WTC11 (cell line): ENCODE measurements at places on chromosomes 7 and 10. TPM values are rescaled to one million over a fixed set of nuclear protein-coding genes. Genes with fewer than 3 reads are reported as not detected.

Gene SPDYE8
- not detected in 3 replicates for total RNA-seq

Gene GDF2
- total RNA-seq: not detected in 3 replicates

Gene ELAPOR2
- total RNA-seq: 38.7 to 42.7 TPM (median 41.6 TPM) in 3 replicates

DNA sequence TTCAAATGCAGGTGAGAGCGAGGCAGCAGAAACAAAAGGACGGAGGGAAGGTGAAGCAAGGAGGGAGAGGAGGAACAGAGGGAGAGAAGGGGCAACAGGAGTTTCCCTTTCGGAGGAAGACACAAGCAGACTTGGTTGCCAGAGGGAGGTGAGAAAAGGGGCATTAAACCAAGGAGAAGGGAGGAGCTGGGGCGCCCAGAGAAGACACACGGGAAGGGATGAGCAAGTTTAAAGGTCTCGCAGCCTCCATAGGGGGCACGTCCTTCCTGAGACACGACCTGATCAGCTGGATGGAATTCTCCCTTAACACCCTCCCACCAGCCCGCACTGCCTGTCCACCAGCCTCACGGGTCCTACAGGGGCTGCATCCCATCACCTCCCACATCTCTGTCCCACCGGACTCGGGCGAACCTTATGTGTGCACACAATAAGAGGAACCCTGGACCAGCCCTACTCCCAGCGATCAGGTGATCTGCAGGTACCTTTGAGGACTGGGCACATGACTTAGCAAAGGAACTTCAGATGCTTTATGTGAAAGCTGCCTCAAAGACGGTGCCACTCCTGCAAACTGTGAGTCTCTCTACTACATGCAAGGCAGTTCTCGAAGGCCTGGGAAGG lies 251.2 kb downstream of the TNS3 start:
- H3K27ac ChIP-seq: peak overlapping the region; percentile 93
- DNase-seq: no peak
- H3K4me3 ChIP-seq: no peak overlapping the region
- no peaks in the 10 kb centered on the region for H3K36me3 ChIP-seq
- H3K4me1 ChIP-seq: peaks cover 79% of the 10 kb centered on the region

GRCh38 chr10:6491841-6492609 lies 88.1 kb downstream of the PRKCQ start:
- H3K4me3 ChIP-seq: no peak overlapping the region
- H3K27ac ChIP-seq: no peak overlapping the region
- peaks cover 9% of the 10 kb centered on the region for H3K36me3 ChIP-seq
- no peaks in the 10 kb centered on the region for H3K27me3 ChIP-seq
- DNase-seq: no peak

DNA sequence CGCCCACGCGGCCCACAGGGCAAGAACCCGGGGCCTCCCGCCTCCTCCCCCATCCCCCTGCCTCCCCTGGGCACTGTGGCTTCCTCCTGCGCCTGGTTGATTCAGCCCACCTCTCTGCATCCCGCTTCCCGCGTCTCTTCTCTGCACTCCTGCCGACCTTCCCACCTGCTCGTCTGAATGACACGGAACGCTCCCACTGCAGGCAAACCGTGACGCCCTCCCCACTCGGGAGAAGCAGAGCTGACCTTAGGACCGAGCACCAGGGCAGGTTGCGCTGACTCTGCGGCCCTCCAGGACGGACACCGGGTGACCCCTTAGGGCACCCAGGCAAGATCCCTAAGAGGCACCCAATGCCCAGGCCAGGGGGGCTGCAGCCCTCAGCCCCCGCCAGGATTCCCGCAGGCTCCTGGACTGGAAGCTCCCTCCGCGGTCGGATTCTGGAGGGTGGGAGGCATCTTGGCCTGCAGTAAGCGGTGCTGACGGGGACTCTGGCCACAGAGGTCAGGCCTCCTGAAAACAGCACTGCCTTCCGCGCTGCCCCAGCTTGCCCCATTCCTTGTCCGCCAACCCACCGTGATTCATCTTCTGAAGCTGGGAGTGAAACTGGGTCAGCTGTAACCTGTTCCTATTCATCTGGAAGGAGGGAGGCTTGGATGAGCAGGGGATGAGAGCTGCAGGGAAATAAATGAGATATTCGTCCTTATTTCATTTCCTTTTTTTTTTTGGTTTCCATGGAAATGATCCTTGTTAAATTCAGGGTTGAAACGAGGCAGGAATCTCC lies 990 bp downstream of the CALML3 start:
- peaks cover 22% of the 10 kb centered on the region for H3K4me1 ChIP-seq
- 0 out of 2 replicates have a peak, but pooled peaks cover 1% of the 10 kb centered on the region for H3K27me3 ChIP-seq
- H3K36me3 ChIP-seq: peaks cover under 1% of the 10 kb centered on the region; the same call in 1 of the 2 replicates
- no peak overlapping the region for H3K27ac ChIP-seq
- DNase-seq: no peak

DNA sequence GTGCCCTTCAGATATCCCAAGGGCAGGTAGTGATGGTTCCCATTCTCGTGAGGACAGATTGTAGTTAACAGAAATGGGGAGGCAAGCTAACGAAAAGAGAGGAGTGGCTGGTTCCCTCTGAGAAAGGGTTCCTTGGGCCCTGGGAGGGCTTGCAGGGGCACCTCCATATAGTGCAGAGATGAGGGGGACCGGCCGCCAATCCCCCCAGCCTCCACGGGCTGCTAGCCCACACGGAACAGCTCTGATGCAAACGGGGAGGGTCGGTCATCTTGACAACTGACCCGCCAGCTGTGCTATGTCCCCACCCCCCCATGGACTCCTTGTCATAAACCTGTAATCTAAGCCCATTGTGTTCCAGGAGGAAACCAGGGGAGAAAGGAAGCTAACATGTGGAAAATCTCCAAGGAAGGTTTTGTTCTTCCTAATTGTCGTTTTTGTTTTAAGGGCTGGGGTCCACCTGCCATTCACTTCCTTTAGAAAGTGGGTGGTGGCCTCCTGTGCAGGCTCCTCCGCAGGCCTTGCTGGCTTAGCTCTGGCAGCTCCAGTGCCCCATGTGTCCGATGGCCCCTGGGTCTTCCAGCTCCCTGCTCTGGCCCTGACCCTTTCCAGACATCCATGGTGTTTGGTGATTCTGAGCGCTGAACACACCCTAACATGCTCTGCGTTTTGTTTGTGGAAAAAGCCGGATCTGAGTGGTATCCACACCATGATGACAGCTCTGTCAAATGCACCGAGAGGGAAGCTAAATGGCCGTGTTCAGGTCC lies 15.9 kb downstream of the ADCY1 start:
- no peak overlapping the region for H3K4me3 ChIP-seq
- peaks cover 6% of the 10 kb centered on the region for H3K4me1 ChIP-seq
- H3K27me3 ChIP-seq: no peaks in the 10 kb centered on the region
- no peak overlapping the region for H3K27ac ChIP-seq
- no peak for DNase-seq

GRCh38 chr7:151342102-151342646 lies 562 bp downstream of the NUB1 start:
- peaks cover 3% of the 10 kb centered on the region; the same call in 1 of the 2 replicates for H3K4me1 ChIP-seq
- H3K27me3 ChIP-seq: peaks cover 14% of the 10 kb centered on the region
- peak overlapping the region; percentile 76; the same call in 1 of the 2 replicates for H3K27ac ChIP-seq
- DNase-seq: no peak

- peaks cover 6% of the 10 kb centered on the region; the same call in 1 of the 2 replicates for H3K36me3 ChIP-seq
- H3K4me3 ChIP-seq: no peak overlapping the region
- H3K27ac ChIP-seq: no peak overlapping the region; the same call in 1 of the 2 replicates
- no peaks in the 10 kb centered on the region for H3K27me3 ChIP-seq
Observed at GRCh38 chr10:348456-348855, 213.2 kb downstream of the ZMYND11 start.

- H3K36me3 ChIP-seq: no peaks in the 10 kb centered on the region
- no peaks in the 10 kb centered on the region for H3K27me3 ChIP-seq
- H3K27ac ChIP-seq: no peak overlapping the region
- DNase-seq: no peak
- no peaks in the 10 kb centered on the region for H3K4me1 ChIP-seq
Observed at GRCh38 chr10:17888189-17888588, 63.5 kb upstream of the SLC39A12 start.

DNA sequence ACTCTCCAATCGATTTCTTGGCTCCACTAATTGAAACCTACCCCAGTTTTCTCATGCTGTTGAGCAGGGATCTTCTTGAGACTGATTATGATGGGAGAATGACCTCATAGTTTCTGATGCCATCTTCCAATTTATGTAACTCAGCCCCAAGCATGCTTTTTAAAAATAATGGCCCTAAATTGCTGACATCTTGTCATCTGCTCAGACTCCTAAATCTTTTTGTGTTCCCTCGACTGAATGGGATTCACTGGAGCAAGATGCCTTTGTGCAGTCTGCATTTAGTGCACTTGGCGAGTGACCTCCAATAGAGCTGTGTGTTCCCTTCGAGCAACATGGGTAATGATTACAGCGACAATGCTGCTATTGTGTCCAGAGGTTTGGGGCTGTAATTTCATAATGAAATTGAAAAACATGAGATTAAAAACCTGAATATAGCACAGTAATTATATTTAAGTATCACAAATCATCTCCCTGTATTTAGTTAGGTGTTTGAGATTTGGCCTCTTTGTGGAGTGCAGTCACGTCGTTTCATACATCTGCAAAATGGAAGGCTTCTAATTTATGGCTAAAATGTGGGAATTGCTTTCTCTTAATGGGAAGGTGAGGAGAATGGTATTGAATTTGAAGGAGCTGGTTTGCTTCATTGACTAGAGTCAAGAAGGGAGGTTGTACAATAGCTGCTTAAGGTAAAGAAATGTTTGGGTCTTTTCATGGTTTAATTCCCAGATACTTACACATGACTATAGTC lies 192.9 kb downstream of the AUTS2 start:
- peaks cover 13% of the 10 kb centered on the region for H3K4me1 ChIP-seq
- H3K36me3 ChIP-seq: no peaks in the 10 kb centered on the region
- peaks cover 13% of the 10 kb centered on the region for H3K27me3 ChIP-seq
- DNase-seq: no peak

- H3K27ac ChIP-seq: no peak overlapping the region
- H3K27me3 ChIP-seq: peaks cover 4% of the 10 kb centered on the region; the same call in 1 of the 2 replicates
- H3K4me1 ChIP-seq: 0 out of 2 replicates have a peak, but pooled peaks cover 2% of the 10 kb centered on the region
Observed at GRCh38 chr7:77531038-77531437, 6.1 kb upstream of the PTPN12 start.

- H3K27me3 ChIP-seq: no peaks in the 10 kb centered on the region
- H3K36me3 ChIP-seq: no peaks in the 10 kb centered on the region
- no peak overlapping the region for H3K27ac ChIP-seq
- peaks cover 42% of the 10 kb centered on the region for H3K4me1 ChIP-seq
- no peak overlapping the region for H3K4me3 ChIP-seq
- DNase-seq: no peak
Observed at GRCh38 chr7:138958391-138958956, 22.7 kb downstream of the KIAA1549 start.

DNA sequence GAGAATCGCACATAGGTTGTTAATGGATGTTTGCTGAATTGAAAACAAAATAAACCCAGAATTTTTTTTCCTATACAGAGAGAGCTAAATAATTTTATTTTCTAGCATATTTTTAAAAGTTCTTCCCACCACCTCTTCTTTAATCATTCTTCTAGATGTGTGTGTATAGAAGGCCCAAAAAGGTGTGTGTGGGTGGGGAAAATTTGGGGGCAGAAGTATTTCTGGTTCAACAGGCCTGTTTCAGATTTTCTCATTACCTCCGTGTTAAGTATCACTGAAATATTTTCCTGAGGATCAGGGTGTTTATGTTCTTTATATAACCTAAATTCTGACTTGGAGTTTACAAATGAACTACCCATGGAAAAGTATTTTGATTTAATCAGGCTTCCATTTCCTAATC lies 144.2 kb upstream of the ZNF804B start:
- H3K27ac ChIP-seq: no peak overlapping the region
- peaks cover 12% of the 10 kb centered on the region for H3K4me1 ChIP-seq
- no peaks in the 10 kb centered on the region for H3K36me3 ChIP-seq
- DNase-seq: no peak

DNA sequence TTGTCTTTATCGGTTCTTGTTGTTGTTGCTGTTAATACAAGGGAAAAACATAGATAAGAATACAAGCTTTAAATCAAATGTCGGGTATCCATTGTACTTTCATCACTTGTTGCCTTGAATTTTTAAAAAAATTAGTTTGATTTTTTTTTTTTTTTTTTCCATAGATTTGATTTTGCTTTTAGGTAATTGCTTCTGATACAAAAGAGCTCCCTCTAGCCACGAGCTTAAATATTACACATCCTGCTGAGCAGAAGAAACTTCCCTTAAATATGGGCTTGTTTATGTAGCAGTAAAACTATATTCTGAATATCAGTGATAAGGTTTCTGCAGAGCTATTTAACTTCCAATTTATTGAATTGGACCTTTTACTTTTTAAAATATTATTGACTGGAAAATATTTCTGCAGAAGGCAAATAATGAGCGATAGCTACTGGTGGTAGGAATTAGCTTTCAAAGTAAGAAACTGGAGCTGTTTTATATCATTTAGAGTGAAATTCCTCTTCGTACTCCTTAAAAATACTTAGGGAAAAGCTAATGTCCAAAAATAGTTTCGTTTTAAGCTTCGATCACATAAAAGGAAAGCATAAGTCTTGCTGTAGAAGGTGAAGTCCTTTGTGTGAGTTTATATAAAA lies 216.9 kb downstream of the POLR1F start:
- no peaks in the 10 kb centered on the region for H3K4me1 ChIP-seq
- peaks cover 1% of the 10 kb centered on the region; the same call in 1 of the 2 replicates for H3K27me3 ChIP-seq
- DNase-seq: no peak
- H3K4me3 ChIP-seq: no peak overlapping the region
- H3K27ac ChIP-seq: no peak overlapping the region

DNA sequence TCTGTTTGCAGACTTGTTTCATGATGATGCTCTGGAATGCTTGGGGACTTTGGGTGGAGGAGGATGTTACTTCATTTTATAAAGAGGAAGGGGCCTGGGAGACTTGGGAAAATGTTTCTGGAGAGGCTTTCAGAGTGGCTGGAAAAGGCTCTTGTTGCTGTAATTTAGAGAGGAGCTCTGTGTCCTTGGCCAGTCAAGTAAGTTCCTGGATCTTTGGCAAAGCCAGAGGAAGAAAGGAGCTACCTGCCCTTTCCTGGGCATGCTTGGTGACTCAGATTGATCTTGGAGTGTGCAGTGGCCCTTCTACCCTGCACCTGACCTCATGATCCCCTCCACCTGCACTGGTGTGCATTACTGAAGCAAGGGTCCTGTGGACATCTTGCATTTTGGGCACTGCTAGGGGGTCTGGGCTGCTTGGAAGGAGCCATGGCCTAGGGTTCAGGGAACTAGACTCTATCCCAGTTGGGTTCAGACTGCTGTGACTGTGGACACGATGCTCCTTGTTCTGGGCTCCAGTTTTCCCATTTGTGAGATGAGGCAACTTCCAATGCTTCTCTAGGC lies 56.1 kb downstream of the ADCYAP1R1 start:
- H3K36me3 ChIP-seq: no peaks in the 10 kb centered on the region
- no peak for DNase-seq

DNA sequence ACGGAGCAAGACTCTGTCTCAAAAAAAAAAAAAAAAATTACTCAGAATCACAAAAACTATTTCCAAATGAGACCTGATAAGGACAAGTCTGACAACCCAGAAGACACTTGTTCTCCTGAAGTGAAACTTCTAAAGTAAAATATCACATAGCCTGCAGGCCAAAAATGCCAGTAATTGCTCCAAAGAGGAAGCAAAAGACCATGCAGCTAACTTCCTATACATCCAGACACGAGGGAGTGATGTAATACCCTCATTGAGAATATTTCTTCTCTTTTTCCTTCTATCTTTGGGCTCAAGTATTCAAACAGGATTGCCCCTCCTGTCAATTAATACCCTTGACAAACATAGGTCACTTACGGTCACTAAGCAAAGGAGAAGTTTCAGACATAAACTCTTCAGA lies 31.2 kb downstream of the ARMH3 start:
- DNase-seq: no peak
- peaks cover 7% of the 10 kb centered on the region for H3K4me1 ChIP-seq
- peaks cover 38% of the 10 kb centered on the region for H3K36me3 ChIP-seq
